ENCODE measurements at places on chromosomes 2 and 18.

- DNase-seq, result no peak
These were observed 513.9 kb upstream of the MEX3C start for GRCh38 chr18:51711298-51711889.

DNA sequence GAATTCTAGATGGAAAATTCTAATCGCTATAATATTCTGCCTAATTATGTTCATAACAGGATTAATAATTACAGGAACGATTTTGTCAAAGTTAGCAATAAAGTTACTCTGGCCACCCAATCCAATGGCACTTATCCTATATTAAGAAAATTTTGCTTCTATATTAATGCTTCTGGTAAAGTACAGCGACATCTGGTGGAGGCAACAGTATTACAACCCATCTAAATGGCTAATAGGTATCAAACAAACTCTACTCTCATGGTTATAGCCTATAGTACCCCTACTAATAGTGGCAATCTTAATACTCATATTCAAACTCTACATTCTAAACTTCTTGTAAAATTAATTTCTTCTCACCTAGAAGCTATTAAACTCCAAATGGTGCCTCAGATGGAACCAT lies 1084.7 kb upstream of the LRRTM1 start:
- no peak for DNase-seq

DNA sequence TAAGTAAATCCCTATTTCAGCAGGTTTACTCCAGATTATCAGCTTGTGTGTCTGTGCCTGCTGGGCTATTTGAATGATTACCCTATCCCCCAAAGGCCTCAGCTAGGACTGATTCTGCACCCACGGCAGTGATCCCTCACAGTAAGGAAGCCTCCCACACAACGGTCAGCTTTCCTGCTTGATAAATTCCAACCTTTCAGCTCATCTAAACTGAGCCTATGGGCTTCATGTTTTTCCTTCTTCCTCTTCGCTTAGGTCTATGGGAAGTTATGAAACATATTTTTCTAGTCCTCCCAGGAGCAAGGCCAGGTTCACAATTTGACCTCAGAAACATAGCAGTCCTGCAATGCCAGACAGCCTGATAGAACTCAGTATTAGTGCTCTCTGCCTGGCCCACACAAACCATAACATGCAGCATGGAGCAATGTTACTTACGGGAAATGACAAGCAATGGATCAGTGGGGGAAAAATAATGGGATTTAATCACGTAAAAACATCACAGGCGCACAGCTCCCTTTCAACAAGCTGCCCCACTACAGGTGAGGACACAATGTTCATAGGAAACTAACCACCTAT lies 170.9 kb downstream of the ZNF521 start:
- DNase-seq, result no peak

- DNase-seq, result no peak
These were observed 102.6 kb upstream of the HS6ST1 start for GRCh38 chr2:128421286-128421685.

GRCh38 chr2:10635430-10635829 lies 54.3 kb downstream of the NOL10 start:
- DNase-seq, result no peak

GRCh38 chr2:224869601-224870233 lies 153.6 kb upstream of the CCDC195 start:
- no peak for DNase-seq

DNA sequence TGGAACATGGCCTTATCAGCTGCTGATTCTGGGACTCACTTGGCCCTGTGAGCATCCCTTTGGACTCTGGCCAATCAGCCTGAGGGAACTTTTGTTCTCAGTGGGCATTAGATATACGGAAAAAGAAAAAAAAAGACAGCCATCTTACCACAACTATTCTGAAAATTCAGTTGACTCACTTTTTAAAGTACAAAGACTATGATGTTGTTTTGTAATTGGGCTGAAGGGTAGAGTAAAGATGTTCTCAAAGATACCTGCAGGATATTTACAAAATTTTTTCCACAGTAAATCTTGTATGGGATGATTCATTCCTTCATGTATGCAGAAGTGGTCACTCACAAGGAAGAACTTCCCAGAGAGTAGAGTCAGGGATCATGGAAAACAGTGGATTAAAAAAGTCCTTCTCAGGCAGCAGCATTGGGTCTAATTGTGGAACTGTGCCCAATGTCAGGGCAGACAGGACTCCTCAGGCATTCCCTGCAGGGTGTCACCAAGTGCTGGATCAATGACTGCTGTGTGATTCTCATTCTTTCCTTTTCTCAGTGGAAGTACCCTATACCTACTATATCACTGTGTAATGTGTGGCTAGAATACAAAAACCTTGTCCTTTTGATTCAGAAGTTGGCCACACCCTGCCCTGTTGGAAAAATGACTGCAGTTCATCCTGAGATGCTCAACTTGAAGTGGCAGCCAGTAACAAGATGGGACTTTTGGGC lies 35.4 kb downstream of the SULT1C4 start:
- DNase-seq, result peak; percentile 91

DNA sequence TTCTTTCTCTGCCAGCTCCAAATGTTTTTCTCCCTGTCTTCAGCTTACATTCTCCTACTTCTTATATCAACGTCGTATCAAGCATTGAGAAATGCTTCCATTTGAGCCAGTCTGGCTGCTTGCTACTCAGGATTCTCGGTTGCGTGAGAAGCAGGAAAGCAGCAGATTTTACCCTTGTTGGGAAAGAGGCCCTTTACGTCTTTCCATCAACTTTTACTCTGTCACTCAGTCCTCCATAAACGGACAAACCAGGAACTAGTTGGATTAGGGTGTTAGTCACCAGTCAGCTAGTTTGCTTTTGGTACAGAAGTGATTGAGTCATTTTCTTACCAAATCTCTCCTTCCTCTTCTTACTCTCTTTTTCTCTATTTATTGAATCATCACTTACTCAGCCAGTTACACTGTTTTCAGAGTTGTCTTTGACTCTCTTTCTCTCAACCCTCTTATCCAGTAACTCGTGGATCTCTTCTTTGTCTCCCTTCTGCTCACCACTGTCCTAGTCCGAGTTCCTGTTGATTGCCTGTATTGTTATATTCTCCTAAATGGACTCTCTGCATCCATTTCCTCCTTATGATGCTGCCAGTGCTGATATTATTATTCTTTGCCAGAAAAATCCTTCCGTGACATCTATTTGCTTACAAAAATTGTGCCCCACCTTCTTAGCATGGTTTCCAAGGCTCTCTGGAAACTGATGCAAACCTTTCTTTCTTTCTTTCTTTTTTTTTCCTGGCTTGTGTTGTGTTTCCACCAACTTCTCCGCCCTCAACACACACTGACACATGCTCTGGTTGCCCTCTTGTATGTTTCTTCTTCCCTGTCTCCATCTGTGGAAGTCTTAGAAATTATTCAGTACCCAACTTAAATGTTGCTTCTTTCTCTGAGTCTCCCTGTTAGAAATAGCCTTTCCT lies 61.5 kb downstream of the VRK2 start:
- peak; percentile 98 for DNase-seq

- DNase-seq, result no peak
These were observed 253.5 kb downstream of the LDLRAD4 start for GRCh38 chr18:13471971-13472628.

- DNase-seq, result no peak
These were observed 1.2 kb downstream of the EPB41L3 start for GRCh38 chr18:5542515-5543035.

- no peak for DNase-seq
These were observed 1097.5 kb upstream of the ZEB2 start for GRCh38 chr2:145617420-145617819.

GRCh38 chr18:63199743-63200241 lies 119.8 kb downstream of the BCL2 start:
- no peak for DNase-seq

GRCh38 chr2:19099181-19099580 lies 259.2 kb downstream of the OSR1 start:
- no peak for DNase-seq

- DNase-seq, result no peak
These were observed 575.4 kb upstream of the FAM98A start for GRCh38 chr2:34174506-34174905.

GRCh38 chr2:201558232-201558631 lies 85.1 kb downstream of the TMEM237 start:
- DNase-seq, result peak; percentile 37

DNA sequence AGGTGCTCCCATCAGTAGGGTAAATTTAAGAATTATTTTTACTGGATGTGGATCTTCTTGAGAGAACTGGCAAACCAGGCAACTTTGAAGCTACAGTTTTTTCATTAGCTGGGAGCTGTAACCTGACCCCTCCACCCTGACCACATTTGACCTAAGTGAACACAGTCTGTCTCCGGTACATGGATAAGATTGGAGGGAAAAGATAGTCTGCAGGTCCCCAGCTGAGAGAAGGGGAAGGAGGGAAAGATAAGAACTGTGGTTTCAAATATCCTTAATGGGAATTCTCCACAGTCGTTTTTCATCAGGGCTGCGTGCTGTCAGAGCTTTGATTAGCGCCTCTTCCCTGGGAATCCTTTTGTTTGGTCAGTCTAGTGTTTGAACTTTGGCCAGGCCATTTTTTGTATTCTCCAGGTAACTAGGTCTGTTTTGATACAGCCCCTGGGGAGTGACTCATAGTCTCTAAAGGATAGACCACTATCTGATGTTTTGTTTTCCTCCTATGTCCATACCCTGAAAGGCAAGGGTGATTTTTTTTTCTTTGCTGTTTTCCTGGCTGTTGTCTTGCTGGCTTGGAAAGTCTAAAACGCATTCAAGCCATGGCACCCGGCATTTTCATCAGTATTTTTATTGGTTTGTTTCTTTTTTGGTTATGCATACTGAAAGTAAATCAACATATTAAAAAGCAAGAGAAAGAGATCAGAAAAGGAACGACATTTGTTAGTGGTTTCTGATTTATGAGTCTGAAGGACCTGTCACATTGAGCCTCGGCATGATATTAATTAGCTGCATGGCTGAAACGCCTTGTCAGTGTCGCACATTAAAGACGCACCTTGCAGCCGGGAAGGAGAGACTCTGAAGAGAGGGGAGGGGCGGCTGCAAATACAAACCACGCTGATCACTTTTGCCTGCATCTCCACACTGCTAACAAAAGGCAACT lies 183.4 kb upstream of the FN1 start:
- DNase-seq, result peak; percentile 74

GRCh38 chr2:237898057-237898414 lies 38.6 kb downstream of the RAMP1 start:
- no peak for DNase-seq

- no peak for DNase-seq
These were observed 86.6 kb upstream of the CAVIN2 start for GRCh38 chr2:191933307-191934105.

DNA sequence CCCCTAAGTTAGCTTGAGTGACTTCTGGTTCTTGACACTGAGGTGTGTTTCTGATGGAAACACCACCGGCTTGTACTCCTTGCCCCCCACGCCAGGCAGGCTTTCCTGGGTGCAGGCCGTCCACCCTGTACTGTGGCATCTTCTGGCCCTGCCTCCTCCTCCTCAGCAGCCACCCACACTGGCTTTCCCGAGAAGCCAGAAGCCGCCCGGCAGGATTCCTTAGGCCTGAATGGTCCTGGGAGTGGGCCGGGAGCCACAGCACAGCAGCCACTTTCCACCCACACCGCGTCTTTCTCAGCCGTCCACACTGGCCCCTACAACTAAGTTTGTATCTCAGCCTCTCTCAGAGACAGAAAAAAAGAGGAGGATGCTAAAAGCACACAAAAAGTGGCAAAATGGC lies 2.1 kb upstream of the HSBP1L1 start:
- peak; percentile 75 for DNase-seq

GRCh38 chr2:42129947-42130346 lies 39.2 kb upstream of the EML4 start:
- no peak for DNase-seq

Measured in PC-9 (cell line).